ENCODE measurements at places on chromosomes 7 and 10.

DNA sequence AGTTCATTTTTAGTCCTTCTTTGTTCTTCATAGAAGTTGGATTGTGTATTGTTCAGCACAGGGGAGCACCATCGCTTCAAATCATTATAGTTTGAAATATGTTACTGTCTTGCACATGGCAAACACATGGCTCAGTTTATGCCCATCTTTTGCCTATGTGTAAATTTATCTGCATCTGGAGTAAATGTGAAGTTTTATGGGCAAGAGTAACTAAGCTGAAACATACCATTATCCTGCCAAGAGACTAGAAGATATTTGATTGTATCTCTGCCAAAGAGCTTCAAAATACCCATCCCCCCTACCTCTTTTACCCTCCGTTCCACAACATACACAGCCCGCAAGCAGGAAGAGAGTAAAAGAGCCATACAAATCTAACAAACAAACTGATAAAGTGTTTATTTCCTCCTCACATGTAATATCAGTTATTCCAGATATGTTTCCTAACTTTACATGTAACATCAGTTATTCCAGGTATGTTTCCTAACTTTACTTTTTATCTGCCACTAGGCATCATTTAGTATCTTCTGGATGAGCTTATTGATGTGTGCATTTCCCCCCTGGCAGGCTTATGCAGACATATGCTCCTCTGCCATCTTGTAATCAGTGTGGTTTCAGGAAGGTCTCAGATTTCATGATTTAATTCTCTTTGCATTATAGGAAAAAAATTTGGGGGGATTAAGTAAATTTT is 127.7 kb downstream of the SRI start:
- no peak for DNase-seq

DNA sequence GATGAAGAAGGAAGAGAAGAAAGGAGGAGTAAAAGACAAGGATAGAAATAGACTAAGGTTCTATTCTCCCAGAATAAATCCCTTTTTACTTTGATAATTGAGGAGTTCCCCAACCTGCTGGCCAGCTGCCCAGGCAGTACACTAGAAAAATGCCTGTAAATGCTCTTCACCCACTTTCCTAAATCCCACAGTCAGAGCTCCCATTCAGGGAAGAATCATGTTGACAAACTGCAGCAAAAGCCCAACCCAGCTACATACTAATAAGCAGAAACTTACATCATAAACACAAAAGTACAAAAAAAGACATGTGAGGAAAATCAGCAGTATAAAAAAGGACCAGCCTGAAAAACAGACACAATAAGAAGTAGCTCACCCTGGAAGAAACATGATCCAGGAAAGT is 15.8 kb upstream of the KDM7A start:
- DNase-seq: no peak

DNA sequence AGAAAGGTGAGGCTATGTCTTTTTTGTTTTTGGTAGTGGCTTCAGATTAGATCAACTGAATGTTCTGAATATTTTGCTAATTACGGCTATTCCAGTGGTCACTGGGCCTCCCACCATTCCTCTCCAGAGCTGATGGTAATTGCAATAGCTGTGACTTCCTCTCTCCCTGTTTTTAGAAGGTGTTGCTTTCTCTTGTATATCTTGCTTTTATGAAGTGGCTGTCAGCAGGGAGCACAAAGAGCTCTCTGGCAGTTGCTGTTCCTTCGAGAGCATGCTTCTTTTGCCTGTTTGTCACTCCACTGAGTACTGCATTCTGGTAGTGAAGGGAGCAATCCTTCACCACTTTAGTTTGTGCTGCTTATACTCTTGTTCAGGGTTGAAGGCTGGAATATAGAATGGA is 133.3 kb downstream of the EXOC4 start:
- DNase-seq: no peak

GRCh38 chr10:52644373-52645186 is 128.0 kb downstream of the MBL2 start:
- DNase-seq: no peak

DNA sequence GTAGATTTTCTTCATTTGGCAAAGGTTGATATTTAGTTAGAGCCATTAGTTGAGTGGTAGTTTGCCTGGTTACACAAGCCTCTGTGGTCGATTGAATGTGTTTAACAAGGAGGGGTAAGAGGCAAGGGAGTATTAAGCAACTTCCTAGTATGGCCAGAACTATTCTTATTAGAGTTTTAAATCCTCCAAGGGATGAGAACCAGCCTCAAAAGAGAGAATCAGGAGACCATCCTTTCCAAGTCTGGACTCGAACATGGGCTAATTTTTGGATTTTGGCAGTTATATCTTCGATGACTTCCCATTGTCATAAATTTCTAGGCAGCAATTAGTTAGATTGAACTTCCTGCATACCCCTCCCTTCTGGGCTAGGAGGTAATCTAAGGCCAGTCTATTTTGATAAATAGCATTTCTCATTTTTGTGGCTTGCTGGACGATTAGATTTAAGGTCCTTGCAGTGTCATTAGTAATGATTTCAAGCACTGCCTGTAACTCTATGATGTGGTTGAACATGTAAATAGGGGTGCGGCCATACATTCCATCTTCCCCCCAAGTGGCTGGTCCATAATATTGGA is 219.5 kb upstream of the KCND2 start:
- DNase-seq: no peak

GRCh38 chr7:84669177-84669732 is 474.7 kb upstream of the SEMA3A start:
- no peak for DNase-seq

DNA sequence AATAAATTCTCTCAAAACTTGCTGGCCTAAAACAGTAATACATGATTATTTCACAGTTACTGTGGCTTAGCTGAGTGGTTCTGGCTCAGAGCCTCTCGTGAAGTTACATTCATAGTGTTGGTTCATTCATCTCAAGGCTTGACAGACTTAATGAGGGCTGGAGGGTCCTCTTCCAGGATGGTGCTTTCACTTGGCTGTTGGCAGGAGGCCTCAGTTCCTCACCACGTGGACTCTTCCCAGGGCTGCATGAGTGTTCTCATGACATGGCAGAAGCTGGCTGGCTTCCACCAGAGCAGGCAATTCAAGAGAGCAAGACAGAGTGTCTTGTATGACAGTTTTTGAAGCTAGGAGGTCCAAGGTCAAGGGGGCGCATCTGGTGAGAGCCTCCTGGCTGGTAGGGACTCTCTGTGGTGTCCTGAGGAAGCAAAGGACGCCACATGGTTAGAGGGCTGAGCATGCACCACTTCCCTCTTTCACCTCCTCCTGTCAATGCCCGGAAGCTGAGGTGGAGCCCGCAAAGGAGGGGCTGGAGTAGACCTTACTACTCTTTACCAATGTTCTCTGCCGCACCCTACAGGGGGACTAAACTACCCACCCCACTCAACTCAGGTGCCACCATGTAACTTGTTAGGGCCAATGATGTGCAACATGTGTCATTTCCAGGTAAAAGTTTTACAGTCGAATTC is 58.2 kb upstream of the YAE1 start:
- DNase-seq: no peak

- no peak for DNase-seq
Observed at GRCh38 chr7:141410353-141411000, 140.7 kb upstream of the AGK start.

DNA sequence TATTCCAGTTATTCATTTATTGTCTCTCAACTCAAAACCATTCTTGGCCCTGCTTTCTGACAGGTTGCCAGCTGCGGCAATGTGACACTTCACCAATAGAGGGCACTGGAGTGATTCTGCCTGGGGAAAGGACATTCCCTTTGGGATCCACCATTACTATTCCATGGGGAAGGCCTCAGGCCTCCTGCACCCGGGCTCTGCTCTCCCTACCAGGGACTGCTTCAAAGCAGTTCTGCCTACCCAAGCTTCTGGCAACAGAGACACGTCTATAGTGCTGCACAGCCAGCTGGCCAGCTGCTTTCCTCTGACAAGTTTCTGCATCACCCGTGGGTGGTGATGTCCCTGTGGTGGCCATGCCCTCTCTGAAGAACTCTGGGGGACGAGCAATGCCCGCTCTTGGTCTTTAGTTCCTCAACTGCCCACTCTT is 163.8 kb downstream of the ELMO1 start:
- no peak for DNase-seq

DNA sequence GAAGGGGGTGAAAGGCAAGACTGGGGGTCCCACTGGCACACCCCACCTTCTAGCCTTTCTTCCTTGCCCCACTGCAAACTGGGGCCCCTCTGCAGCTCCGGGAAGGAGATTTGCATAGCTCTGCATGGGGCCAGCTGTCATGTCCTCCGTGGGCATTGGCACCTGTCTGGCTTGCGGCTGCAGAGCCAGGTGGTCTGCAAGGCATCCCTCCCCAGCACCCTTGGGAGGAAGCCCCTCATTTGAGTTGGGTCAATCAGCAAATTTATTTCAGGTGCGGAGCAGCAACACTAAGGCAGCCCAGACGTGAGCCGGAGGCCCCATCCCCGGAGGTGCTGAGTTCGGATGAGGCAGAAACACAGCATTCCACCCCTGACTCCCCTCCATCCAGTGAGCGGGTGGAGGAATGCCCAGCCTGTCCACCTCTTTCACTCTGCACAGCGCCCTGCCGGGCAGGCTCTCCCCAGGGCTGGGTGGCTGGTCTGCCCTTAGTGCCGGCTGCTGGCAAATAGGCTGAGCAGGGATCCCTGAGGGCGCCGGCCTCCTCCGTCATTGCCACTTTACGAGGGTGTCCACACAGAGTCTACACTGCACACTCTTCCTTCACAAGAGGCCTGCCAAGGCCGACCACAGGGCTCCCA is 143.2 kb downstream of the TCERG1L start:
- DNase-seq: no peak

- no peak for DNase-seq
Observed at GRCh38 chr7:149743476-149744255, 29.7 kb downstream of the ZNF467 start.

DNA sequence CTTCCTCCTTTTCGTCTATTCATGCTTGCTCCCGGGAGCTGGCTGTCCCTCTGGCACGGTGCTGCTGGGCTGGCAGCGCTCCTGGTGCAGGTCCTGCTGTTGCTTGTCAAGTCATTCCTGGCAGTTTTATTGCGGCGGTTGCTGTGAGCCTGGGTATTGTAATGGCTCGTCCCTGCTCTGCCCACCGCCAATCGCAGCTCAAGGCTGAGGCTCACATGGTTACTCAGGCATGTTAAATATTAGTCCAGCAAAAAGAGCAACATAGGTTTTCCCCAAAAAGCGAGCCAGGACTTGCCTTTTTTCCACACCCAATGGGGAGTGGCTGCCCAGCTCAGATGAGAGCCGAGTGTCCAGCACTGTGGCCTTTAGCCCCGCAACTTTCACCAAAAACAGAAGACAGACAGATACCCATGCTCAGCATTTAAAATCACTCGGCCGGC is 492.9 kb upstream of the FOXK1 start:
- no peak for DNase-seq

DNA sequence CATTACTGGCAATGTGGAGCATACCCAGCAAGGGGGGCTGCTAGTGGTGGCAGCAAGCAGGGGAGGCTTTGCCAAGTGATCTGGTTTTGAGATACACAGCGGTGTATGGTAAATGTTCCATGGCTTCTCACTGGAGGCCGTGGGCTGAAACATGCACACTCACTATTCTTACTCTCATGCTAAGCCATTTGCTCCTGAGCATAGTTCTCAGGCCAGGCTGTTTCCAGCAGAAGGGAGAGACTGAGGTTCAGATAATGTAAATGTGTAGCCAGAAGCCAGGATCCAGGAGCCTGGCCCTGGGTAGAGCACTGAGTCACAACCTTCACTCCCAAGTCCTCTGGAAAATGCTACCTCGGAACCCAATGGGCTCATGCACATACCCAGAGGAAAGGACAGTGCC is 757.9 kb downstream of the GRID1 start:
- DNase-seq: no peak

- no peak for DNase-seq
Observed at GRCh38 chr10:84039957-84040356, 99.4 kb upstream of the GHITM start.

DNA sequence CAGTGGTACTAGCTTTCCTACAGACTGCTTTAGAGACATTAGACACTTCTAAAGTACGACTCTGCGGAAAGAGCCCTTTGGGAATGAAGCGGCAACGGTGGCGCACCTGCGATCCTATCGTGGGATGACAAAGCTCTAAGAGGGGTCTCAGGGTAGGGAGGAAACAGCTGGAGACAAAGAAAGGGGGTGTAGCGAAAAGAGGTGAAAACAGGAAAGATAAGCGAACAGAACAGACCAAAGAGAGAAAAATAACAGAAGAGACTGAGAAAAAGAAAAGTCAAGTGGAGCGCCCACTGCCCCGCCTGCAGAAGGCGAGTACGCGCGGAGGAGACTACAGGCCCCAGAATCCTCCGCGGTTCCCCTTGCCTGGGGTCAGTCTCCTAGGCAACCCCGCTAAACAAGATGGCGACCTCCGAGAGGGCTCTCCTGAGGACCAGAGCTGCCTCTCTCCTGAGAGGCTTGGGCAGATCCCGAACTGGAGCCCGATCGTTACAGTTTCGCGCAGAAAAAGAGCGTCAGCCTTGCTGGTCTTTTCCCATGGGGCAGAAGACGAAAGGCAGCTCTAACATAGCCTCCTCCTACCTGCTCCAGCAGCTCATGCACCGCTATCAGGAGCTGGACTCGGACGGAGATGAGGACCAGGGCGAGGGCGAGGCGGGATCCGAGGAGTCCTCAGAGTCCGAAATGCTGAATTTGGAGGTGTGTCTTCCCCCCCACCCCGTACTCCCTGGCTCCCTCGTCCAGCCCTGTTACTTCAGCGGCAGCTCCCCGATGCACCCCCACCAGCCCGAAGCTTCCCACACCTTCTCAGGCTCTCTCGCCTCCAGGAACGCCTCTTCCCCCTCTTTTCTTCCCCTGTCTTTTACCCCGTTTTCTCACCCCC is at the start of gene LRGUK:
LRGUK (plus strand) TSS at position 375 of the 883 bp plus-strand sequence; CDS start at position 403, 28 bp downstream.
- peak; percentile 54 for DNase-seq

GRCh38 chr10:43224321-43224720 is 42.5 kb downstream of the RASGEF1A start:
- no peak for DNase-seq
